Thoracic aorta (tissue), 2 donors: ENCODE measurements at places on chromosomes 13 and 19. TPM values are rescaled to one million over a fixed set of nuclear protein-coding genes. Genes with fewer than 3 reads are reported as not detected.

DNA sequence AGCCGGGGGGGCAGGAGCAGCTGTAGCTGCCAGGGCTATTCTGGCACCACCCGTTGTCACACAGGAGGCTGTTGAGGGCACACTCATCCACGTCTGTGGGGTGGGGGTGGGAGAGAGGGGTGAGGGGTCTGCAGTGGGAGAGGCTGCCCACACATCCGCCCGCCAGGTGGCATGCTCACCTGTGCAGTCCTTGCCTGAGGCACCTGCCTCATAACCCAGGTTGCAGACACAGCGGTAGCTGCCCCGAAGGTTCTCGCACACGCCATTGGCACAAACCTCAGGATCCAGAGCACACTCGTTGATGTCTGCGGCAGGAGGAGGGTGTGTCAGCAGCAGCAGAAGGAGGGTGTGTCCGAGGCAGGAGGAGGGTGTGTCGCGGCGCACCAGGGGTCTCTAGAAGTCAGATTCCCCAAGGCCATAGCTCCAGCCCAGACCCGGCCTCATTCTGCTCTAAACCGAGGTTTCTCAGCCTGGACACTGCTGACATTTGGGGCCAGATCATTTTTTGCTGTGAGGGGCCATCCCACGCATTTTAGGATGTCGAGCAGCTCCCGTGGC lies 20.3 kb downstream of the FBN3 start:
- no peak for DNase-seq

DNA sequence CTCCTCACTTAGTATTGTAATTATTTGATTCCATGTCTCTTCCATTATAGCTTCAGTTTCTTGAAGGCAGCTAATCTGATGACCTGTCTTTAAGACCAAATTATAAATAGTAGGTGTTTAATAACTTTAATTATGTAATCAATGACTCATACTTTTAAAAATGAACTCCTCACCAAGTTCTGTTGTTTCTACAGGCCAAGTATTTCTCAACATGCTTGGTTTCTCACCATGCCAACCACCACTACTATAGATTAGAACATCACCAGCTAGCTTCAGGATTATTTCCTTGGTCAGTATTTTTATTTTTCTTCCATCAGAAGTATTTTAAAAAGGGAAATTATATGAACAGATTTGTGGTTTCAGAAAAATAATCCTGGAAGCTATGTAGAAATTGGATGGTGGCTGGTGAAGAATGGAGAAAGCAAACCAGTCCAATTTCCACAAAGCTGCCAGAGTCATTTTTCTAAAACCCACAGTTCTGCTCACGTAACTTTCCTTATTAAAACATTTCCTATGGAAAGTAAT lies 237.7 kb upstream of the DACH1 start:
- no peak for DNase-seq

DNA sequence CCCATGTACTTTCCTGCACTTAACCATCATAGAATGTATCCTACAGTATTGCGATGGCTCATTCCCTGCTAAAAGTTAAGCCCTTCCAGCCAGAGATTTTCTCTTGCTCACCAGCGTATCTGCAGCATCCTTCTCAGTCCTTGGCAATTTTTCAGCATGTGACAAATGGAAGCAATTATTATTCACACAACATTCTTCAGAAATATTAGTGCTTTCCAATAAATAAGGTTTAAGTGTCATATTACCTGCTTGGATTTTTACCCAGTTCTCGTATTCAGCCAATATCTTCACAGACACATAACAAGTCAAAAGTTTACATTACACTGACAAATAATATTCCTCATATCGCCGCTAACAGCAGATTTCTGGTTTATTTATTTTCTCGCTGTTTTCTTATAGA lies 82.3 kb downstream of the POU4F1 start:
- DNase-seq: no peak

The ISYNA1 gene
- 60.9 TPM for total RNA-seq

- DNase-seq: no peak
These were observed 38.7 kb upstream of the FLT1 start for GRCh38 chr13:28533441-28534166.
